ENCODE measurements at places on chromosomes 5 and 9. TPM values are rescaled to one million over a fixed set of nuclear protein-coding genes. Genes with fewer than 3 reads are reported as not detected.

GMCL2 gene
- polyA plus RNA-seq, result not detected

- no peak for DNase-seq
Measured at GRCh38 chr5:59584858-59585846, 308.4 kb downstream of the PDE4D start.

GRCh38 chr9:124708633-124709291 is 62.3 kb downstream of the NR6A1 start:
- no peak for DNase-seq

TERT gene
- 0.05 TPM for polyA plus RNA-seq

OBP2B gene
- polyA plus RNA-seq, result 0.32 TPM

DNA sequence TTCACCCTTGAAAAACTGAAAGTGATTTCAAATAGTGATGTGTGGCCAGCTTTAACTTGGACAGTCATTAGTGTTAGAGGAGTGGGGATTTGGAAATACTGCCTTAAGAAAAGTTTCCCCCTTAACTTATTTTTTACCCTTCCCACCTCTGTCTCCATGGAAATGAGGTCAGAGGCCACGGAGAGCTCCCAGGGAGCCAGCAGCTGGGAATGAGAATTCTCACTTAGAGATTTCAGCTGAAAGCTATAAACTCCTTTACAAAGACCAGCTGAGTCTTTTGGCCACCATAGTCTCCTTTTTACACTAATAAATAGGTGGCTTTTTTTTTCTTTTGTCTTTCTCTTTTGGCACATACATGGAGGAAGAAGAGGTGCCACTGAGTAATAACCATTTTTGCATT is 45.7 kb upstream of the PIK3R1 start:
- DNase-seq, result peak; percentile 62

PCDHGC4 gene
- polyA plus RNA-seq, result 2.7 TPM

All from left renal pelvis (tissue), 4 donors.